ENCODE measurements at places on chromosomes 3 and 15.

DNA sequence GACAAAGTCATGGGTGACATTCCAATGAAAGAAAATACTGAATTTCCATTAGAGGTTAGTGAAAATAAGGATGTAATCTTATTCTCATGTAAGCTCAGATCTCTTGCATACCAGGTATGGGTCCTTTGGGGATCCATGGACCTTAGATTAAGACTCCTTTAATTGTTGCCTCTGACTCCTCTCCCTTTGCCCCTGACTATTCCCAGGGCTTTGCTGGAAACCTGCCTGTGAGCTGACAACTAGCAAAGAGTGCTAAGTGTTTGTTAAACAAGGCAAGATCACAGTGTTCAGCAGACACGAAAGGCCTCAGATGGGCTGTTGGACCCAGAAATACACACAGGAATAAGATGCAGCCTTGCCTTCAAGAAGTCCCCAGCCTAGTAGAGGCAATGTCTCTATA is 32.1 kb downstream of the ACKR2 start:
- no peak for DNase-seq

DNA sequence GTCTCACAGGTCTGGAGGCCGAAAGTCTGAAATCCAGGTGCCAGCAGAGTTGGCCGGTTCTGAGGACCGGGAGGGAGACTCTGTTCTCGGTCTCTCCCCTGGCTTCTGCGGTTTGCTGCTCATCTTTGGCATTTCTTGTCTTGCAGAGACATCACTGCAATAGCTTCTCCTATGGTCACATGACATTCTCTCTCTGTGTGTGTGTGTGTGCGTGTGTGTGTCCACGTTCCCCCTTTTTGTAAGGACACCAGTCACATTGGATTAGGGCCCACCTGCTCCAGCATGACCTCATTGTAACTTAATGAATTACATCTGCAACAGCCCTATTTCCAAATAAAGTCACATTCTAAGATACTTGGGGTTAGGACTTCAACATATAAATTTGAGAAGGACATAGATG is 12.4 kb upstream of the ATP10A start:
- no peak for DNase-seq

DNA sequence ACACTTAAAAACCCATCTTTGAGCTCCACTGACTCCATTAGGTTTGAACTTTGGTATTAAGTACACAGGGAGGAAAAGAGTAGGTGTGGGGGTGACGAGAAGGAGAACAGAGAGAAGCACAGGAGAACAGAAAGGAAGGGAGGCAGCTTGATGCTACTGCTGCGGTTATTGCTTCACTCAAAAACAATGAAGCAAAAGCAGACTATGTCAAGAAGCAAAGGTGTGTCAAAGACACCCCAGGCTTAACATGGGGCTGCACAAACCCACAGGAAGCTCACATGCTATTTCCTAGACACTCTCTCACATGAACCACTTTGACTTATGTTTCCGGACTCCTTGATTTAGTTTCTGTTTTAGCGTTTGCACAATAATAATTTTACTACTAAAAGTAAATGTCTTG is 961.0 kb upstream of the CFAP20DC start:
- no peak for DNase-seq

DNA sequence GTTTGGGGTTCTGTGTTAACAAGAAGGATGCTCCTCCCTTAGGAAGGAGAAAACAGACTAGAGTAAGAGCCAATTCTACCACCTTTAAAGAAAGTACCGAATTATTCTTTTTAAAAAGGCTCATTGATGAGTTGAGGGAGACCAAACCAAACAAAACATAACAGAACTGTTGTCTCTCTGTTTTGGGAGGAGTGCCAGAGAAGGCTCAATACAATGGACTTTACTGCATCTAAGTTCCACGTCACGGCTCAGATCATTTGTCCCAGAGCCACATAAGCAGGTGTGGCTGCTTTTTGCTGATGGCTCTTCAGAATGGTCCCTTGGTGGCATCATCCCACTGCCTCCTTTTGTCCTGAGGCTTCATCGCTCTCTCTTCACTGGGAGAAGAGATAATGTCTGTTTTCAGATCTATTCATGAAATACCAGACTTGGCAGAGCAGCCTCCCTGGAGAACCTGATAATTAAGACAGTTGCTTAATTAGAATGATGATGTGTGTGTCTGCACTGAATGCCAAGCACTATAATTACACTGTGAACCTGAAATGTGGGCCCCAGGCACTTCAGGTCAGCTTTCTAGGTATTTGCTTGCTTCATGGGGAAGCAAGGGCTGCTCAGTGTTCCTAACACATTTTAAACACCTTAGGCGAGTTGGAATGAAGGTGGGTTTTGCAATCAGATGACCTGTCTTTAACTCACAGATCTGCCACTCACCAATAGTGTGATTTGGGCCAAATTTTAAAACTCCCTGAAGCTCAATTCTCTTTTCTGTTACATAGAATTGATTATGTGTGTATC is 335.2 kb upstream of the MCTP2 start:
- DNase-seq, result no peak

- no peak for DNase-seq
Measured at GRCh38 chr3:189689625-189690024, 58.4 kb downstream of the TP63 start.

DNA sequence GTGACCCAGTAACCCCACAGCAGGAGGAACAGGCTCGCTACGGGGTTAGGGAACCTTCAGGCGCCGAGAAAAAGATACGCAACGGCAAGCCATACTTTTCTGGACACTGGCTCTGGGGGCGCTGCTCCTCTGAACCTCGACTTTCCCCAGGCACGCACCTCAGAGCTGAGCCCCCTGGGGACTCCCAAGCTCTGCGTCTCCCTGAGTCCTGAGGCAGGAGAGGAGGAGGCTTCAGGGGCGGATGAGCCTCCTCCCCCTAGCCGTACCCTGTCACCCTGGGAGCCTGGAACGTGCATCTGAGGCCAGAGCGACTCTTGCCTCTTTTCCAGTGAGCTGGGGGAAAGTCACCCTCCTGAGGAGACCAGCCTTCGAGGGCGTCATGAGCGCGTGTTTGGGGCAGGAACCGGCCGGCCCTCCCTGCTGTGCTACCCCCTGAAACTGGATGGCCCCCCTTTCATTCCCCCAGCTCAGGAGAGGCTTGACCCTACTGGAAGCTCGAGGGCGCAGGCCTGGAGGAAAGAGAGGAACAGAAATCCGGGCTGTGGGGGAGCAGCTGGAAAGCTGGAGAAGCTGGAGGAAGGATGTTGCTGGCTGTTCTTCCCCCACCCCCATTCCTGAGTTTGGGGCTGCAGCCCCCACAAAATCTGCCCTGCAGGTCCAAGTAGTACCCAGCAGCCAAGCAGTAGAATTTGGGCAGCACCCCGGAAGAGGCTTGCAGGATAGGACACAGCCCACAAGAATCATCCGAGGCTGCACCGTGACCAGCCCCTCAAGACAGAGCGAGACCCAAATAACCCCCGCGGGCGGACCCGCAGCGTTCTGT is 25.1 kb upstream of the POLG start:
- no peak for DNase-seq

DNA sequence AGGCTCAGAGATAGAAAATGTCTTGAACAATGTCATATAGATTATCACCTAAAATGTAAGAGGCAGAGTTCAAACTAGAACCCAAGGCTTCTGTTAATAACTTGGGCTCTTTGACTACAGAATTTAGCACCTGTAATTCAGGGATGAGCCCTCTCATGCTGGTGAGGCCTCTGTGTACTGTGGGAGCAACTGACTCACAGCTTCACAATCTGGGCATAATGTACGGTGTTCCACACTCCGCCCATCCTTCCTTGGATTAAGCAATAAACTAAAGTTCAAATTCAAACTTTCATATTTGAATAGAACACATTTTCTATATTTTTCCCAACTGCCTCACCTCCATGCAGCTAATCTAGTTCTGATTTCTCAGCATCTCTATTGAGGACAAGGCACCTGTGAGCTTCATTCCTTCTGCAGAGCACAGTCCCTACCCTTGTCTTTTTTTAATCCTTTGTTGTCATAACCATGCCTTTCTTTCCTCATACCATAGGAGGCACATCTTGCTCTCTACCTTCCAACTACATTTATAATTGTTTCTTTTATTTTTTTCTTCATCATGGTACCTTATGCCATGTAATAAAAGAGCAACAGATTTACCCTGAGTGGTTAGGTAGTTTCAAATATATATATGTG is 392.1 kb downstream of the NLGN1 start:
- no peak for DNase-seq

DNA sequence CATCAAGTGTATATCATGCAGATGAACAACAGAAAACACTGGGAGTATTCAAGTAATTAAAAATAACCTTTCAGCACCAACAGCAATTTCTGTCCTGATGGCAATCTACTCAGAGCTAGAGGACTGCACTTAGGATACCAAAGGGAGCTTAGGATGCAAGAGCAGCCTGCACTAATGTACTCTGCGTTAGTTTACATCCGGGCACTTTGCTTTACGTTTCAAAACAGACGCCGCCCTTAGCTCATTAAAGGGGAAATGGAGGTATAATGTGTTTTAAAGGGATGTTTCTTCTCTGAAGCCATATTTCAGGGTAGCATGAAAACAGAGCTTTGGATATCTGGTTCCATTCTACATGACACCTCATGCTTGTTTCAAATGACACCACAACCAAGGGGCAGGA is 14.0 kb upstream of the B3GNT5 start:
- no peak for DNase-seq

DNA sequence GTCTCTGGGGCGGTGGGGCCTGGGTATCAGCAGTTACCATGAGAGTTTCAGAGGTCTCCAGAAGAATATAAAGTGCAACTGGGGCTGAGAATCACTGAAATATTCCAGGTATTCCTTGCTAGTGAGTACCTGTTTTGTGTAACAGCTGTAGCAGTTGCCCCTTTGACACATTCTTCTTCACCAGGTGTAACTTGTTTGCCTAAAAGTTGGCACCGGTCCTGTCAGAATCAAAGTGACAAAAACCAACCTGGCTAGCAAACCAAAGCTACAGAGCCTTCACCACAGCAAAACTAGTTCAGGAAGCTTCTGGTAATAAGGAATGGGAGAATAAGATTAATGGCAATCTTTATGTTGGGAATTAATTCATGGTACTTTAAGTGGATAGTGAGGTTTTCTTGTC is 296.0 kb downstream of the NAALADL2 start:
- DNase-seq, result no peak

- no peak for DNase-seq
Measured at GRCh38 chr15:77251662-77252061, 168.2 kb downstream of the PEAK1 start.

DNA sequence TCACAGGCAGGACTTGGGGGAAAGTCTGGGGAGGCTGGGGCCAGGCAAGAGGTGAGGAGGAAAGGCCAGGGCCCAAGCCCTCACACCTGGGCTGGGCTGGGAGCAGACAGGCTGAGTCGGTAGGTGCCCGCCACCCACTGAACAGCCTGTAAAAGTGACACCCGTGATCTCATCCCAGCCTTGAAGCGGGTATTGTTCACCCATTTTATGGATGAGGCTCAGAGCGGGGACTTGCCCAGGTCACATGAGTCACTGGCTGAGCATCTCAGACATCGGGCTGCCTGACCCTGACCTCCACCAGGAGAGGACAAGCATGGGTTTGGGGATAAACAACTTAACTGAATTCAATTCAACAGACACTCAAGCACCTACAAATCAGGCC is 52.0 kb upstream of the CTSH start:
- no peak for DNase-seq

DNA sequence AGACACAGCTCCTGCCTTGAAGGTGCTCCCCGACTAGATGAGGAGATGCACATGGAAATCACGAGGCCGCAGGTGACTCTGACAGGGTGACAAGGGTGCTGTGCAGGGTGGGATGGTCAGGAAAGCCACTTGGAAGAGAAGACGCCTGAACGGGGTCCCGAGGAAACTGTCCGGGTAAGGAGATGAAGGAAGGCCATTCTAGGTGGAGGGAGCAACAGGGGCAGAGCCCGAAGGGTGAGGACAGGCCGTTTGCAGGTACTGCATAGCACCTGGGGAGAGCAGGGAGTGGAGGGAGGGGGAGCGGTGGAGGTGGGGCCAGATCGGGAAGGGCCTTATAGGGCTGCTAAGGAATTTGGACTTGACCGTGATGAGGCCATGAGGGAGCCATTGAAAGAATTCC is 105.6 kb upstream of the DLG1 start:
- no peak for DNase-seq

GRCh38 chr3:106420628-106421027 is 551.8 kb upstream of the CBLB start:
- no peak for DNase-seq

DNA sequence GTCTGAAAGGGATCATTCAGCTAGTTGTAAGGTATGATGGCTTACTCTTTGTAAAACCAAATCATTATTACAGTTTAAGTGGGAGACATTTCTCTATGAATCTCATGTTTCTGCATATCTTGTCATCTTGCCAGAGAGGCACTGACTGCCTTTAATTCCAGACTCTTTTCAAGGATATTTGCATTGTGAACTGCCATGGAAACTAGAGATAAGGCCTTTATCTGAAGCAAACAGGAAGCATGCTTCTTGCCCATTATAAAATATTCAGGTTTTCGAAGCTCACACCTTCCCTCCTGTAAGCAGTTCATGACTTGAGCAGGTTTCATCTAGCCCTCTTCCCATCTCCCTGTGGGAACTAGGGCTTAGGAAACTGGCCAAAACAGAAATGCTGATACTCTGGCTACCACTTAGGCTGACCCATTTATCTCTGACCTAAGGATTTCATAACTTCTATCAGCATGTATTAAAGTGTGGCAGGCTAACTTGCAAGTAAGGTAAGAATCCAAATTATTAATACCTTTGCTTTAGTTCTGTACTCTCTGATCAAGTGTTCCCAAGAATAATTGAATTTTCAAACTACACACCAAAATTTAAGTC is 326.6 kb upstream of the ALCAM start:
- no peak for DNase-seq

DNA sequence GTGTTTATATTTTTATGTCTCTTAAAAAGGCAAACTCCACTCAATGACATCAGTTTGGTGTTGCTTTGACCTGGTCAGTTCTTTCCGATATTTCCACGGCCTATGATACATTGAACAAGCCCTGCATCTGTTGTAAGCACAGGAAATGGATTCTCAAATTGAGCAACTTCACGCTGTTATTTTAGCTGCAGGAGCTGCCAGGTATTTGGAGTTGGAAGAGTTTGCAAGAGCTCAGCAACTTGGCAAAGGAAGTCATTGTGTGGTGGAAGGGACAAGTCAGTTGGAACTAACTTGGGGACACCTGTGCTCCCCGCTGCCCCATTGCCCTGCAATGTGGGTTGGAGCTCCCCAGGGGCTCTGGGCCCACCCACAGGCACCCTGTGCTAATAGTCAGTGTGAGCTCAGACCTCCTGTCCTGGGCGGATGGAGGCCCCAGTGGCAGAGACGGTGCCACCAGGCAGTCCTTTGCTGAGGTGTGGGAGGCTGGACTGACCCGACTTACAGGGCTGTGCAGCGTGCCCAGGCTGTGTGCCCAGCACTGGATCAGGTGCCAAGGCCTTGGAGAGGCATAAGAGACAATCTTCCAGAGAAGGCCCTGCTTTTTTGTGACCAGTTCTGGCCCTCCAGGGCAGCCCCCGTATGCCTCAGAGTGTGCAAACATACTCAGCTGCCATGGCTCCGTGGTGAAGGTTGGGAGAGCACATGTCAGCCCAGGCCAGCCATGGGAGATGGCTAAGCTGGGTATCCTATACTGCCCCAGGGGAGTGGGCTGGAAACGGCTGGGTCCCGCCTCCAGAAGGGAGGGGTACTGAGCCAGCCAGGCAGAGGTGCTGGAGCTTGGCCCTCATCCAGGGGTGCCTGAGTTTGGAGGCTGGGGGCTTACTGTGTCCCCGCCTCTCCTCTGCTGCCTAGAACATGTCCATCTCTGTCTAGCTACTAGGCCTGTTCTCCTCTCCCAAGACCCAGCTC is 43.5 kb downstream of the KY start:
- DNase-seq, result peak; percentile 2

- no peak for DNase-seq
Measured at GRCh38 chr15:71804226-71804625, 6.1 kb upstream of the NR2E3 start.
